ENCODE measurements at places on chromosomes 2 and 18.

DNA sequence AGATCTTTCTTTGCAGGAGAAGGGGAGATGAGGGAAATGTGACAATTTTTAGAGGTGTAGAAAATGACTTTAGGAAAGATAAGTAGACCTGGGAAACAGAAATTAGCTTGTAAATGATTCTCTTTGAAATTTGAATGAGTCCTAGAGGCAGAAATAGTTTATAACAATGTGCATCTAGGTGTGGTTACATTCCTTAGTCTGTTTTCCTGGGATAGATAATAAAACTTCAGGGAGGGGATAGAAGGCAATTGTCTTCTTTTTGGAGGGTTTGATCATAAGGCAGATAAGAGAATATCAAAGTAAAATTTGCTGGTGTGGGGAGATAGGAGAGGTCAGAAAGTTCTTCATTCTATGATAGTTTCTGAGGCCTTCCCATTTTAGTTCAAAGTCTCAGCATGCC is 1344.3 kb upstream of the LRRTM1 start:
- no peak for DNase-seq

- no peak for DNase-seq
These were observed 395.6 kb upstream of the TRIB2 start for GRCh38 chr2:12320991-12321641.

- no peak for DNase-seq
These were observed 460 bp upstream of the LRRFIP1 start for GRCh38 chr2:237626813-237627440.

GRCh38 chr2:132902626-132903025 is 232.6 kb upstream of the LYPD1 start:
- no peak for DNase-seq

GRCh38 chr2:120594856-120595685 is 140.6 kb upstream of the GLI2 start:
- DNase-seq: peak; percentile 15

- no peak for DNase-seq
These were observed at the start of gene DIPK1C for GRCh38 chr18:74457043-74457724. Gene DIPK1C, minus strand, starts transcription at chr18:74457308. Its CDS starts 49 bp downstream, at chr18:74457259.

- DNase-seq: no peak
These were observed 140.5 kb upstream of the WDSUB1 start for GRCh38 chr2:159427048-159427447.

GRCh38 chr2:65919550-65920188 is 487.3 kb upstream of the SPRED2 start:
- peak; percentile 74 for DNase-seq

GRCh38 chr2:230765611-230766300 is 53.1 kb downstream of the CAB39 start:
- no peak for DNase-seq

DNA sequence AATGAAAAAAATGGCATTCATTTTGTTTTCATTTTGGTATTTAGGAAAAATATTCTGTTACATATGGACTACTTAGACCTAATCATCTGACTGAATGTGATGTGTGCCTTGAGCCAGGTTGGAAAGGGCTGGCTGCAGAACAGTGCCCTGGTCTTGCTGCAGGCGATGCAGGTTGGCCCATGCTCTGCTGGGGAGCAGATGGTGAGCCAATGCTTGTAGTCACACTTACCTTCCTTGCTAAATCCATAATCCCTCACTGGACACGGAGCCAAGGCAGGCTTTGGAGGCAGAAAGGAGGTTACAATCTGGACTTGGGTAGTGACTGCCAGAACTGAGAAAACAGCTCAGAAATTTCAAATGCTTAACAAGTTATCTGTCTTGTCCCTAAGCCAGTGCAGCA is 228.7 kb downstream of the ARHGAP15 start:
- DNase-seq: no peak

DNA sequence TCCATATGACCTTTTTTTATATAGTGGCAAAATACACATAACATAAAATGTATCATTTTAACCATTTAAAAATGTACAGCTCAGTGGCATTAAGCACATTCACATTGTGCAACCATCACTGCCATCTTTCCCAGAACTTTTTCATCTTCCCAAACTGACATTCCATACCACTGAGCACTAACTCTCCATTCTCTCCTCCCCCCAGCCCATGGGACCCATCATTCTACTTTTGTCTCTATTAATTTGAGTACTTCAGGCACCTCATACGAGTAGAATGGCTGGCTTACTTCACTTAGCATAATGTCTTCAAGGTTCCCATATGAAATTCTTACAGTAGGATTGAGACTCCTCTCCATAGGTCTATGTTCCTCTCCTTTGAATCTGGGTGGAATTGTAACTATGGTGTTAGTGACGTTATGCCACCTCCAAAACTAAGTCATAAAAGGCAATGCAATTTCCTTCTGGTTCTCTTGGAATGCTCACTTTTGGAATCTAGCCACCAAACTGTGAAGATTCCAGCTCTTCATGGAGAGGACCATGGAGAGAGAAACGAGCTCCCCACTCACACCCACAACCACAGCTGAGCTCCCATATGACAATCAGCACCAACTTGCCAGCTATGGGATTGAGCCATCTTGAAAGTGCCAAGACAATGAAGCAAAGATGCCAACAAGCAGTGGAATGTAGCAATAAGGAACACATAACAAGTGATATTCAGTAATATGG is 9.8 kb upstream of the DNAJC27 start:
- no peak for DNase-seq

GRCh38 chr2:121862286-121862685 is 106.8 kb downstream of the TSN start:
- no peak for DNase-seq

- DNase-seq: no peak
These were observed 174.4 kb upstream of the ERBB4 start for GRCh38 chr2:212712991-212713390.

DNA sequence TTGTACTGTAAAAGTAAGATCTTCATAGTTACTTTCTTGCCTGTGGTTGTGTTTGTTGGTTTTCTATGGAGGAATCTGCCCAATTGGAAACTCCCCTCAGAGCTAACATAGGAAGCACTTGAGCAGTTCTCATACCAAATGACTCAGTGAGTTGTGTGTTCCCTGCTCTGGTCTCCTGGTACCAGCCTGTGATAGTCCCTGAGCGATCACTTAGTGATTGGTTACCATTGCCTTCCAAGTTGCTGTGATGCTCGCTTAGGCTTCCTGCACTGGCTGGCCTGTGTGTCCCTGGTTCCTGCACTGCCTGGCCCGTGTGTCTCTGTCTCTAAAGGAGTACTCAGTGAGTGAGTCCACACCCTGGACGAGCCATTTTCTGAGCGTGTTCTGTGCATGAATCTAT is 133.0 kb downstream of the MAP4K4 start:
- DNase-seq: no peak

DNA sequence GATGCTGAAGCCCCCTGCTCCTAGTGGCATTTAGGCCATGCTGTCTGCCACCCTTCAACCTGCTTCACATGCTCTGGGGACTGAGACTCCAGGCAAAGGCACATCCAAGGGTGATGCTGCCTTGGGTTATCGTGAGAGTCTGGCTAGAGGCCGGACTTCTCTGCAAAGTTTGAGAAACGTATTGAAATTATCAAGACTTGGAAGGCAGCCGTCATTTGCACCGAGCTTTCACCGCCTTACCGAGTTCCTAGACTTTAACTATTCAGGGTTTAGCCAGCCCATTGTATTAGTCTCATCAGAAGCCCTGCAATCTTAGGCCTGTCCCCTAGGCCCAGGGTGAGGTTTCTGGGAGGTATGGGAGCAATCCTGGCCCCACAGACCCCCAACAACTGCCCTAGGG is 34.0 kb downstream of the RDH14 start:
- no peak for DNase-seq

DNA sequence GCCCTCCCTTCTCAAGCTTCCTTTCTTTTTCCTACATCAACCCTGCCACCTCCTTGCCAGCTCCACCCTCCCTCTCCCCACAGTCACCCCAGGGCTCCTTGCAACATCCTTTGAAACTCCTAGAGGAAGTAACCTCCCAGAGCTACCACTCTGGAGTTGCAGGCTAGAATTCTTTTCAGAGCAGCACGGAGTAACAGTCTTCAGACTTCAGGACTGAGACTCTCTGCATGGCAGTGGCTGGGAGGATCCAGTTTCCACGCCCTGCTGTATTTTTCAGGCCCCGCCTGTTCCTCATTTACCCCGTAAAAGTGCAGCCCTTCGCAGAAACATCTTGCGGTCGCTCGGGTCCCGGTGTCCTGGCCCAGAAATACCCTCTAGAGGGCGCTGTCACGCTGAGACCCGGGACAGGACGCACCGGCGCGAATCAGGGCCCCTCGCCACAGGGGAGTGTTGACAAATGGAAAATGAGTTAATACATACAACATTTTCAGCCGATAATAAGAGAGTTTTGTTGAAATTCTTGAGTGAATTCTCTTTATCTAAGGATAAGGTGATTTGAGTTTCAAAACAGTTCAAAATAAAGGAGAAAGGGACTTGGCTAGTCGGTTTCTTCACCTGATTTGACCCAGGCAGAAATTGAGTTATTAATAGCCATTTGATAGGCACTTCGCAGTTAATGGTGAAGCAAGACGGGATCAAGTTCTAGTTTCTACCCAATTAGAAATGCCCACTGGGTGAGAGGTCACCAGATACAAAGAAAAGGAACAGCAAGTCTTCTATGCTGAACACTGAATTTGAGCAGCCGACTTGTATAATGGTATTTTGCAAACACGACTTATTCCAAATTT is 18.5 kb upstream of the NTSR2 start:
- peak; percentile 80 for DNase-seq

GRCh38 chr2:36450466-36451196 is 95.1 kb downstream of the CRIM1 start:
- DNase-seq: no peak

GRCh38 chr2:108449410-108450130 is 564 bp downstream of the GCC2 start:
- peak; percentile 44 for DNase-seq

DNA sequence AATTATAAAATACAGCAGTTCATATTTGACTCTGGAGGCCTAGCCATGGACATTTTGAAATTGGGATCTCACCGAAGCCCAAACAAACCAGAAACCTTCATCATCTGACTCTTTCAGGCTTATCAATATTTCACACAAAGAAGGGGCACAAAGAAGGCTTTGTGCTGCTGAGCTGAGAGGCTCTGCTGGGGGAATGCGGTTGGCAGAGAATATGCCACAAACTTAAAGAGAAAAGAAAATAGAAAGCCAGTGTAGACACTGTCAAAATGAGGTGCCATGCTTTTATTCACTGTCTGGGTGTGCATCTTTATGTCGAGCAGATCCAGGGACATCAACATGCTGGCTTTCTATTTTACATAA is 162.6 kb downstream of the QPCT start:
- DNase-seq: no peak

DNA sequence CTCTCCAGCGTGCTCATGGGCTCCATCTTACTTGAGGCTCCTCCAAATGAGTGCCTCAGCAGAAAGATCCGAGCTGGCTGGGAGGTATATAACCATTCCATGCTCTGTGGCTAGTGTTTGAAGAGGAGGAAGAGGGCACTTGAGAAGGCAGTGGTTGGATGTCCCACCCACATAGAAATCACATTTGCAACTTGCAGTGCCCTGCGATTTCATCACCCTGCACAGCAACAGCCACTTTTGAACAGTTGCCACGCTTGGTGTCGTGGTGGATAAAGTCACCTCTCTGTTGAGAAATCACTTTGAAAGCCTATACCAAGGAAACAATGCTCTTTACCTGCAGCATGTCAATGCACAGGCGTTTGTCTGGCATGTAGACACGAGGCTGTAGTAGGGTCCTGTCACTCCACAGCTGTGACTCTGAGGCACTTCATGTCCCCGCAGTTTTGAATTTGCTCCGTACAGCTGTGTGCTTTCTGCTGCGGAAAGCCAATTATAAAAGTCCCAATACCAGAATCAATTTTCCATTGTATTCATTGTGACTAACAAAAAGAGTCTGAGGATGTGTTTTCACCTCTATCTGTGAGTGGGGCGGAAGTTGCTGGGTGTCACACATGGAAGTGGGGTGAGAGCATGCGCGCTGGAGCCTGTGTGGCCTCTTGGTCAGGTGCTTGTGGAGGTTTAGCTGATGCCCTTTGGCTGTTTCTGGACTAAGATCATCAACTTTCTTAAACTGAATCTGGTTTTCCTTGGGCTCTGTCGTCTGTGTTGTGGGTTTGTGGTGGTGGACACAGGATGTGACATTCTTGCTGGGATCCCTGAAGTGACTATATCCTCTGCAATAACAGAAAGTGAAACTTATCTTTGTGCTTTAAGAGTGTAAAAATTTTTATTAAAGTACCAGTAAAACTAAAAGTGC is 2.8 kb downstream of the CNDP2 start:
- peak; percentile 97 for DNase-seq

DNA sequence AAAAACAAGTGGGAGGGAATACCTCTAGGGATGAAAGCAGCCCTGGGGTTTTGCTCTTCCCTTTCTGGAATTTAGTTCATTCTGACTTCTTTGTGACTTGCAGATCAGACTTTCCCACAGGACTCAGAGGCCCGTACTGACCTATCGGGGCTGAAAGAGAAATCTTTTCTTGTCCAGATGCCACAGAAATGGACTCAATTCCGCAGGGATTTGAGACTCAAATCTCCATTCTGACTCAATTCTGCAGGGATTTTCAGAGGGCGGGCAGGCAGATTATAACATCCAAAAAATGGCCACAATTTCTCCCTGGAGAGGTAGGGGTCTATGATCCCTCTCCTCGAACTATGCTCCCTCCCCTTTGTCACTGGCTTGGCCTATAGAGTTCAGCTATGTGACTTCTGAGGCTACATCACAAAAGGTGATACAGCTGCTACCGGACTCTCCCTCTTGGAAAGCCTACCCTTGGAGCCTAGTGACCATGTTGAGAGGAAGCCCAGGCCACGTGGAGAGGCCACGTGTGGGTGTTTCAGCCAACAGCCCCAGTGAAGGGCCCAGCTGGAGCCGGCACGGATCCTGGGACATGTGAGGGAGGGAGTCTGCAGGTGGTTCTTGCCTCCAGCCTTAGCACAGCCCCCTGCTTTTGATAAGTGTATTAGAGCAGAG is 4.8 kb upstream of the EFHD1 start:
- no peak for DNase-seq

- no peak for DNase-seq
These were observed 66.2 kb upstream of the SLC39A10 start for GRCh38 chr2:195590861-195591205.

GRCh38 chr2:106147159-106147558 is 46.9 kb downstream of the UXS1 start:
- no peak for DNase-seq

DNA sequence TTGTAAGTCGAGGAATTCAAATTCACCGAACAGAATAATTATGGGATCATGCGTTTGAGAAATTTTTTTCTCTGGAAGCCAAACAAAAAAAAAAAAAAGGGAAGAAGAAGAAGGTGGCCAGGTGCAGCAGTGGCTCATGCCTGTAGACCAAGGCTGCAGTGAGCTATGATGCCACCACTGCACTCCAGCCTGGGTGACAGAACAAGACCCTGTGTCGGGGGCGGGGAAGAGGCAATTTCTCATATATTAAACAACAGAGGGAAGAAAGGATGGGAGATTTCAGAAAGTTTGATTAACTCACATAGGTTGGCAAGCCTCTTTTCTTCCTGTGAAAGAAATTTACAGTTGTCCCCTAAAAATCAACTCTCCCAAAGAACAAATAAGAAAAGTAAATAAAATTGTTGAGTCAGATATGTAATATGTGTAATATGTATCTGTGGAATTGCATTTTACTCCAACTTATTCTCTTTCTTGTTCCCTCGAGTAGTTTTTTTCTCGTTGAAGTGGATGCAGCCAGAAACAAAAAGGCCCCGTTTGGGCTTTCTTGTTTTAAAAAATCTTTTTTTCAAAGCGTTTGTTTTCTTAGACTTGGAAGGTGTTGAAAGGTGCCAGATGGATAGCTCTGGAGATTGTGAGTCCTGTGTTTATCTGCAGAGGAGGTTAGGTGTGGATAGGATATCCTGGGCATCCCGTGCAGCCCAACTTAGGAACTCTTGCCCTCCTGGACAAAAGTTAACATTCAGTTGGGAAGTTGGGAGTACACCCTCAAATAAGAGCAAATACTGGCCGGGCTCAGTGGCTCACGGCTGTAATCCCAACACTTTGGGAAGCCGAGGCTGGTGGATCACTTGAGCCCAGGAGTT is 25.4 kb upstream of the FMNL2 start:
- no peak for DNase-seq

All from NCI-H510A treated with DMSO at 0.1 percent for 48 hours (cell line).